Frontal cortex (tissue), 4 donors: ENCODE measurements at places on chromosomes 1 and 21.
A peak's percentile ranks its signal among the peaks of the same experiment; 100 is the strongest.

DNA sequence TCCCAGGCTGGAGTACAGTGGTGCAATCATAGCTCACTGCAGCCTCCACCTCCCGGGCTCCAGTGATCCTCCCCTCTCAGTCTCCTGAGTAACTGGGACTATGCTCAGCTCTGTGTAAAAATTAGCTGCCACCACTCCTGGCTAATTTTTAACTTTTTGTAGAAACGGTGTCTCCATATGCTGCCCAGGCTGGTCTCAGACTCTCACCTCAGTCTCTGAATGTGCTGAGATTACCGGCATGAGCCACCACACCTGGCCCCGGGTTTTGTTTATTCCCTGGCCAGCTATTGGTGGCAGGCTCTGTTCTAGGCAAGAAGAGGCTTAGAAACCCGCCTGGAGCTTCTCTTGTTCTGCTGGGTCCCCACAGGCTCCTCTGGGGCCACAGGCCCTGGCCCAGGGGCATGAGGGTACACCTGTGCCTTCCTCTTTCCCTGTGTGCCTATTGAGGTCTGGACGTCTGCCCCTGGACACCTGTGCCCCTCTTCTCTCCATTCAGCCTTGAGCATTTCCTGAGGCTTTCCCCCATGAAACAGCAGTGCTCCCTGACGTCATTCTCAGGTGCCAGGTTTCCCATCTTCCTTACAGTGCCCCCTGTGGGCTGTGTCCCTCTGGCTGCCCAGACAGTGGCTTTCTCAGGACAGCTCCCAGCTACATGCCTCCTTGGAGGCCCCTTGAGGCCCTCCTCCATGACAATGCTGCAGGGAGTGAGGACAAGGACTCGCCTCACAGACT is 57.5 kb downstream of the PCP4 start:
- no peak for DNase-seq

DNA sequence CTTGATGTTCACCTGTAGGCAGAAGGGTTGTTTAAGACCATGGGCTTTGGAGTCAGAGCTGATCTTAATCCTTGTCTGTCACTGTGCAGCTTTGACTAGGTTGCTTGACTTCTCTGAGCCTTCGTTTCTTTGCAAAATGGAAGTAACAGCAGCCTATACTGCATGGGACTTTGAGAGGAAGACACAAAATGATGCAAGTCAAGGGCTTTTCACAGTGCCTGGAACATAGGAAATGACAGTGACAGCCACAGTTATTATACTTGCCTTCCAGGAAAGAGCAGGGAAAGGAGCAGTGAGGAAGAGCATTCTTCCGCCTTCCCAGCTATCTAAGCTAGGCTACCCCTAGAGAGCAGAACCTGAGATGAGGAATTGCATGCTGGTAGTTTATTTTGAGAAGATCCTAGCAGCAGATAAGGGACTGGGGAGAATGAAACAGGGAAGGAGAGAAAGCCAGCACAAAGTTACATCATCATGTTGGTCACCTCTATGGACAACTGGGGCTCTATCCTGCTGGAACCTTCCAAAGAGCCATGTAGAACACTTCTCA is 3.1 kb downstream of the CSF3R start:
- no peak for DNase-seq

DNA sequence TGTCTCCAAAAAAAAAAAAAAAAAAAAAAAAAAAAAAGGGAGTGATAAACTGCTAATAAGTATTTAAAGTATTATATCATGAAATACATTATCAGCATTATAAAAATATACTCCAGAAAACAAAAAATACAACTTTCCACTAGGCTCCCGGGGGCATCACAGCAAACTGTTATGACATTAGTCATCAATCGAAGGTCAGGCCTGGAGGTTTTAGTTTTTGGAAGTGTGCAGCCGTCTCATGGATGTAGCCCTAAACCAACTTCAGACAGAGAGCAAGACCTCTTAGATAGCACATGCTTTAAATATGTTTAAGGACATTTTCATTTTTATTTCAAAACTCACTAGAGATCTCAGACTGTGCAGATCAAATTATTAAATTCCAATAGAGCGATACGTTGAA is 106.3 kb downstream of the RERE start:
- no peak for DNase-seq

DNA sequence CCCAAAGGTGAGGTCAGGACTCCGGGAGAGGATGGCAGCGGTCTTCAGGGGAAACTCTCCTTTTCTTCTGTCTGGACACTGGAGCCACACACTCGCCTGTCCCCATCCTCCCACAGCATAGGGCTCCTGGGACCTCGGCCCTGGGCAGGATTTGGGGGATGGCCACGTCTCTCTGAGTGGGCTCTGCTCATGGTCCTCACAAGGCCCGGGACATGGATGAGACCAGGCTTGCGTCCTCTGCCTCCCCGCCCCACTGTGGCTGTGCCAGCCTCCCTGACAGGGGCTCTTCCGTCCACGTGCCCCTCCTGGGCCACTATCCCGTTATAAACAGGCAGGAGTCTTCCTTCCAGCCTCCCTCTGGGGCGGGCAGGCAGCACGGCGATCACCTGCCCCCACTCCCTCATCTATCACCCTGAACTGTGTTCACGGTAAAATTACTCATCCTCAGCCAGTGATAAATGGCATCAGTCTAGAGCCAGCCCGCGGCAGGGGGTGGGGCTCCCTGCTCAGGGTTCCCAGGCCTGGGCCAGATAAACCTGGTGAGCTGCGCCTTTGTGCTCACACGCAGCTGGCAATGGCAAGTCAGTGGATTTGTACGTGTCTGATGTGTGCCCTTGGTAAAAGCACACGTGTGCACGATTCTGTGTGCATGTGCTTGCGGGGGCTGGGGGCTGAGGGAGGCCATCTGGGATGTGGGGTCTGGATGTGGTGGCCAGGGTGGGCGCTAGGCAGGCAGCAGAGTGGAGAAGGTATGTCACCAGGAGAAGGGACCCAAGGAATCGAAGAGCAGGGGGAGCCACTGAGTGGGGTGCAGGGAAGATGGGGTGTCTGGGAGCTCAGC is 12.6 kb upstream of the SAMD11 start:
- DNase-seq: no peak

DNA sequence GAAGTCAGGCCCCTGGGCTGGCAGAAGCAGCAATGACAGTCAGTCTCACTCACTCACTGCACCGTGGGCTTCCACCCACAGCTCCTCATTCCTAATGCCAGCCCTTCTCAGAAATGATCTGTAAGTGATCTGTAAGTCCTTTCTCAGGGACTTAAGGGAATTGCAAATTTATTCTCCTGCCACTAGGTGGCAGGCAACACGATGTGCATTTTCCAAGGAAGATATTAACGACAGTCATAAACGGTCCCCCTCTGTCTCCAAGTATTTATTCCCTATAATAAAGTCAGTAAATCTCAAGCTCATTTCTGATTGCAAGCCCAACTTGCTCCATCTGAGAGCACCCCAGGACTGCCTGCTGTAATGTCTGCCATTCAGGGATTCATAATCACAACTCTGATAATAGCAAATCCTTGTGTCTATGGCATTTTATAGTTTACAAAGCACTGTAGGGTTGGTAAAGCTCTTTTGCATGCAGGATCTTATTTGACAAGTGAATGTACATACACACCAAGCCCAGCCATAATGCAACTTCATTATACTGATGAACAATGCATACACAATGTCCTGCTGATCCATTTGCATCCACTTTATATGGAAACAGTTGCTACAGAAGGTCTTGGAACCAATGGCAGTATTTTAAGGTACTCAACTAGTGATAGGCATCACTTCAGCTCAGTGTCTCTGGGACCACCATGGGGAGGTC is 380.5 kb upstream of the CAMK1G start:
- peak; percentile 34 for DNase-seq

GRCh38 chr1:110119843-110120242 is 7.6 kb downstream of the UBL4B start:
- DNase-seq: no peak

DNA sequence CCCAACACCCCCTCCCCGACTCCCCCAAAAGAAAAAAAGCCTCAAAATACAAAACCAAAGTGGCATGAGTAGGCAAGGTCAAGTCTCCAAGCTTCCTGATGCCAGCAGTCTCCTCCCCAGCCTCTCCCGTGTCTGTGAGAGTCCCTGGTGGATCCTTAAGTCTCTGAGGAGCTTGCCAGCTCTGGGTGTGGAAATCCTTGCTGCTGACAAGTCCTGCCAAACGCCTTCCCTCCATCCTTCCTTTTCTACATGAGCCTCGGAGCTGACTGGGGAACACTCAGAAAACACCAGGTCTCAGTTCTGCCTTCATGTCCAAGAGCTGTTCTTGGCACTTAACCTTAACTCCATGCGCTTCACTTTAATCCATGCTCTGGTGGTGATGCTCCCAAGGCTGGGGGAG is 3.7 kb upstream of the ETV3L start:
- no peak for DNase-seq

DNA sequence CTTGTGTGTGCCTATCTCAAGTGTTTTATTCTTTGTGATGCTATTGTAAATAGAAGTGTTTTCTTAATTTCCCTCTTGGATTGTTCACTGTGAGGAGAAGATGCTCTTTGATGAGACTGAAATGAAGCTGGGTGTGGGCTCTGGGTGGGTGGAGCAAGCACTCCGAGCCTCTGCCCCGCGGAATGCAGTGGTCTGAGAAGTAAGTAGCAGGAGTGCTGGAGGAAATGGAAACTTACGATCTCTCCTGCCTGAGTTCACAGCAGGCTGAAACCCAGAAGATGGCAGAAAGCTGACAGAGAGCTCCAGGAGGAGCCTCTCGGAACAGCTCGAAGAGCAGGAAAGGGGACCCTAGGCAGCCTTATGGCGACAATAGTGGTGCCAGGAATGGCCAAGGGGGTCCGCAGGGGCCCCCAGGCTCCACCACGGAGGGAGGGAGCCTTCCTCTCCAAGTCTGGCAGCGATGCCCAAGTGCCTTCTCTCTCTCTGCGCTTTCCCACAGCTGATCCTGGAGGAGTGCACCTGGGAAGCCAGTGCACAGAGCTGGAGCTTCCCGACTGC is 126.8 kb upstream of the COL6A1 start:
- no peak for DNase-seq

GRCh38 chr1:111320066-111320879 is 29.6 kb downstream of the CHIA start:
- no peak for DNase-seq

GRCh38 chr1:115432061-115432460 is 94.0 kb upstream of the NGF start:
- no peak for DNase-seq

- no peak for DNase-seq
These were observed 237.1 kb downstream of the SLC45A1 start for GRCh38 chr1:8554956-8555534.

DNA sequence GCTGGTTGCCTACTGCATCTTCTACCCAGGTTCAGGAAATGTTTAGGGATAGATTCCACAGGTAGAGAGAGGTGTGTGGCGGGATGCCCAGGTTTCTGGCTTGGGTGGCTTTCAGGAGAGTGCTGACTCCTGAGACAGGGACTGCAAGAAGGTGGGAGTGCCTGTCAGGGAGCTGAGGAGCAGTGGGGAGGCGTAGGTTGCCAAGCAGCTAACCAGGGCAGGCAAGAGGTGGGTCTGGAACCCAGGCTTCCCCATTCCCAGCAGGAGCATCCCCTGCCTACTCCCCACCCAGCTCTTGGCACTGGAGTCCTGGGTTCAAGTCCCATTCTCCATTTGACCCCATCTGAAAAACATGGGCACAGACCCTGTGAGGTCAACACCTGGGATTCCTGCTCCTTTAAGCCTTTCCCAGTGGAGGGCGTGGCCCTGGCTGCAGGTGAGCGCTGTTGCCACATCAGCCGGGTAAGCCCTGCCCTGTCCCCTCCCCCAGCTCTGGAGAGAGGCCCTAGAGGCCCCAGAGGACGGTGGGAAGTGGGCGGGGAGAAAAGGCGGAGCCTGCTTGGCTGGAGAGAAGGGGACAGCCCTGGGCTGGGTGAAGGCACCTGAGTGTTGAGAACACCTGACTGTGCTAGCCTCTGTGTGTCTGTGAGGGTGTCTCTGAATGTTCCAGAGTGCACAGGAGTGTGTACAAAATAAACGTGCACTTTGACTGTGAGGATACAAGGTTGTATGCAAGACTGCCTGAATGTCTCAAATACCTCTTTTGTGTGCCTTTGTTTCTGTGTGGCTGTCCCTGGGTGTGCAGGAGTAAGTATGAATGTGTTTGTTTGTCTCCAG is 14.0 kb upstream of the SYNC start:
- DNase-seq: no peak

DNA sequence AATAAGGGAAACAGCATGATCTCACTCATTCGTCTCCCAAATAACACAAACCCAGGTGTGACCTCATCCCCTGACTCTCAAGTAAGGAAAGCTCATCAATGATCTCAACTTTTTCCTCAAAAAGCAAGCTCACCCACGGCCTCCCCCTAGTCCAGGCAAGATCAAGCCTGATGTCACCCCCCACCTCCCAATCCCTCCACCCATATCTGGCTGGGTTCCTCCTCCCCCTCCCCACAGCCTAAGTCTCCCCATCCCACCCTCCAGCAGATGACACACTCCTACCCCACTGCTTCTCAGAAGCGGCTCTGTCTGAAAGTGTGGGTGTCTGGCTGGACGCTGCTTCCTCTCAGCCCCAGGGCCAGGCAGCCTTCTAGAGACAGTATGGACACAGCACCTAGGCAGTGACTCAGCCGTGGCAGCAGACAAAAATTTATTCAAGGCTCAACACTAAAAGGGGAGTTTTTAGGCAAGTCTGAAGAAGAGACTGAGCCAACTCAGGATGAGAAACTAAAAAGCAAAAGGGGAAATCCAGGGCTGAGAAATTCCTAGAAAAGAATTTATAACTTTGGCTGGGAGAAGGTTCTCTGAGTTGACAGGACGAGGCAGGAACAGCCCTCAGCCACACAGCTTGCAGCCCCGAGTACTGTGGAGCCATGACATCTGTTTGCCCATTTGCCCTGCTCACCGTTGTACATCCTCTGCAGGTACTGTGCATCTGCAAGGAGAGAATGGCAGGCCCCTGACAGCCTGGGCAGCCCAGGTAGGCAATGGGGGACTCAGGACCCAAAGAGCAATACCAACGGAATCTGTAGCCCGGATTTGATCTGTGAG is 81.6 kb upstream of the LRRC8D start:
- DNase-seq: no peak

GRCh38 chr1:18107369-18108298 is at the start of gene IGSF21:
Gene IGSF21 (plus strand): TSS chr1:18107798. CDS start chr1:18108129, 331 bp downstream.
- no peak for DNase-seq

GRCh38 chr1:210244746-210245367 is 12.3 kb downstream of the SERTAD4 start:
- no peak for DNase-seq

GRCh38 chr1:189619682-189620332 is 857.9 kb downstream of the BRINP3 start:
- no peak for DNase-seq

GRCh38 chr1:37630426-37631028 is 4.2 kb downstream of the RSPO1 start:
- no peak for DNase-seq
